ENCODE measurements at places on chromosomes 12 and 14. TPM values are rescaled to one million over a fixed set of nuclear protein-coding genes. Genes with fewer than 3 reads are reported as not detected.

Gene GPX2
- not detected for total RNA-seq

Gene MSI1
- total RNA-seq = not detected

Gene IL26
- total RNA-seq = not detected

Gene ERBB3
- 0.69 TPM for total RNA-seq

Gene KRT74
- total RNA-seq = not detected

Gene RPL10L
- not detected for total RNA-seq

DNA sequence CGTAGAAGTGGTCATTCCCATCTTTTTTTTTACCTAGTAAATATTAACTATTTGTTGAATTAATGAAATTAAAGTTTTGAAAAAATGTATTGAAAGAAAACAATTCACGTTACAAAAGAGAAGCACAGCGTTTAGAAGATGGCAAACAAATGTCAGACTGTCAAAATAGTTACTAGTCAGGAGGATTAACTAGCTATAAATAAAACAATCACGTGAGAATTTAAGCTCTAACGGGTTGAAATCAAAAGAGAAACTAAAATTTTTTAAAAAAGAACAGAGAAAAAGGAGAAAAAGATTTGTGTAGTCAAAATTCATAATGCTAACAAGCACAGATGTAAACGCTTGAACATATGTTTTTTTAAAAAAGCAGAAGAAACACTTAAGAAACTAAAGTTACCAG lies 26.4 kb downstream of the DDHD1 start:
- H3K27ac ChIP-seq = peak overlapping the region; percentile 75
- H3K27me3 ChIP-seq = no peaks in the 10 kb centered on the region
- peak overlapping the region; percentile 86 for H3K4me3 ChIP-seq
- H3K4me1 ChIP-seq = peaks cover 17% of the 10 kb centered on the region
- DNase-seq = no peak

DNA sequence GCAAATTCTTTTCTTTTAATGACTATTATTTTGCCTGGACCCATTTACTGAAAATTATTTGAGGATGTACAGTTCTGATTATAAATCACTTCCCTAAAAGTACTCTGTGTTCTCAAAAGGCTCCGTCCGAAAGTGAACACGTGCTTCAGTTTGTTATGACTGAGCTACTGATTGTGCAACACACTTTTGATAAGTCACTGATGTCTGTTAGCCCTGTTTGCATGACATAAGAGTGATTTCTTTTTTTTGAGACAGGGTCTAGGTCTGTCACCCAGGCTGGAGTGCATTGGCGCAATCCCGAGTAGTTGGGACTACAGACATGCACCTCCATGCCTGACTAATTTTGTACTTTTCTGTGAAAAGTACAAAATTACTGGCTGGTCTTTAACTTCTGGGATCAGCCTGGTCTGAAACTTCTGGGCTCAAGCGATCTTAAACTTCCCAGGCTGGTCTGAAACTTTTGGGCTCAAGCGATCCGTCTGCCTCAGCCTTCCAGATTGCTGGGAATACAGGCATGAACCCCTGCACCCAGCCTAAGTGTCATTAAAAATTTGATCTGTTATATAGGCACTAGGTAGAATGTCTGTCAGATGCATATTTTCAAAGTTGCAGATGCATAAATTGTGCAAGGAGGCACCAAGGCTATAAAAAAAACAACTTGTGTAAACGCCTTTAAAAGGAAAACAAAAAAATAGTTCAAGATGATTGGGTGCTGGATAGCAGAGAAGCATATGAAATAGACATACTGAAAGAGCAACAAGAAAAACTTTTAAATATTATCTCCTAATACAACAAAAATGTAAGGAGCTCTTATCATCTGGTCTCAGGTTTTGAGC lies 111.5 kb downstream of the SRGAP1 start:
- no peak overlapping the region for H3K4me3 ChIP-seq
- no peaks in the 10 kb centered on the region for H3K36me3 ChIP-seq
- H3K27ac ChIP-seq = no peak overlapping the region
- H3K27me3 ChIP-seq = no peaks in the 10 kb centered on the region
- H3K4me1 ChIP-seq = no peaks in the 10 kb centered on the region

GRCh38 chr14:88535149-88535548 lies 19.7 kb downstream of the PTPN21 start:
- no peak overlapping the region for H3K27ac ChIP-seq
- DNase-seq = no peak
- H3K4me1 ChIP-seq = no peaks in the 10 kb centered on the region
- peaks cover 9% of the 10 kb centered on the region for H3K27me3 ChIP-seq
- H3K36me3 ChIP-seq = no peaks in the 10 kb centered on the region

DNA sequence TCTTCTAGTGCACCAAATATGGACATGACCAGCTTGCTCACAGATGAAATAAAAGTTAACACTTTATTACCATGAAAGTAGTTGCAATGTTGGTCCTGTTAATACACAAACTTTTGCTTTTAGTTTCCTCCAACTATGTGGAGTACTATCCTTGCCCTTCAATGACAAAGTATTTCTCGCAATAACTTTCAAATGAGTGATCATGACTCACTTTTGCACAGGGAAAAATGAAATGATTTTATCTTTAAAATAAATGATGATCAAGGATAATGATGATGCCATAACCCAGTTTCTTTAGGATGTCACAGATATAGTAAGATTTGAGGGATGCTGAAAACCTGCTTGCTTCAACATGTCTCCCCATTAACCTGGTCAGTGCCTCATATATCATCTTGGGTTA lies 254.0 kb upstream of the KITLG start:
- H3K27me3 ChIP-seq = no peaks in the 10 kb centered on the region
- no peak overlapping the region for H3K27ac ChIP-seq
- H3K4me3 ChIP-seq = no peak overlapping the region
- H3K4me1 ChIP-seq = no peaks in the 10 kb centered on the region
- H3K36me3 ChIP-seq = no peaks in the 10 kb centered on the region
- DNase-seq = no peak

DNA sequence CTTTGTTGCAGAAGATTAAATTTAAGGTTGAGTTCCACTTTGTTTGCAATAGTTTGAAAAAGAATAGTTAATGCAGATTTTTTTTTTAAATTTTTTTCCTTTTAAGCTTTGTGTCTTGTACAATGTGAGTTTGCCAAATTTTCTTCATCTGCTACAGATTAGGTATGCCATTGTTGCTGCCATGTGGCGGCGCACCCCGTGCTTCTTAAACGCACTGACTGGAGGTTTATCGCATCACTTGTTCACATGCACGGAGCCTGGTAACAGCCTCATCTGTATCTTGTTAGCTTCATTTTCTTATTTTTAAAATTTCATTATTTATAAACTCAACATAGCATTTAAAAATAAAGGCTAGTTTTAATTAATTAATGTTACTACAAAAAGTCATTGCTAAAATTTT lies 43.5 kb downstream of the ETNK1 start:
- no peak overlapping the region for H3K27ac ChIP-seq
- H3K36me3 ChIP-seq = peaks cover 25% of the 10 kb centered on the region
- H3K27me3 ChIP-seq = no peaks in the 10 kb centered on the region

DNA sequence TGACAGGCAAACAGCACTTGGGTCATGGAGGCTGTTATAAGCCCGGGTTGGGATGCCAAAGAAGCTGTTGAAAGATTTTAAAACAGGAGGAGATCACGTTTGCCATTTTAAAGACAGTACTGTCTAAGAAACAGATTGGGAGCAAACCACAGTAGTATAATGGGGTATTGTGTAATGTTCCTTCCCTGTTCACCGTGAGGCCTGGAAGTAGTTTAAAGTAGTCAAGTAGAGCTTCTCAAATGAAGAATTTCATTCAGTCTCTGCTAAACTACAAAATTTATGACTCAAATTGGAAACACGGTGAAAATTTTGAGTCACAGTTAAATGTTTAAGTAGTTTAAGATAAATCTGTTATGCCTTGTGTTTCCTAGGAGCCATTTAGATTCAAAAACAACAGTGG lies 35.8 kb downstream of the ATP2A2 start:
- DNase-seq = no peak
- H3K4me1 ChIP-seq = peaks cover 42% of the 10 kb centered on the region
- peak overlapping the region; percentile 16 for H3K27ac ChIP-seq
- H3K27me3 ChIP-seq = no peaks in the 10 kb centered on the region
- H3K4me3 ChIP-seq = peak overlapping the region; percentile 13

- H3K4me1 ChIP-seq = no peaks in the 10 kb centered on the region
- no peaks in the 10 kb centered on the region for H3K27me3 ChIP-seq
- H3K27ac ChIP-seq = no peak overlapping the region
- H3K4me3 ChIP-seq = no peak overlapping the region
- no peaks in the 10 kb centered on the region for H3K36me3 ChIP-seq
Measured at GRCh38 chr14:95906591-95906990, 30.0 kb downstream of the TUNAR start.

- H3K4me3 ChIP-seq = no peak overlapping the region
- no peak for DNase-seq
- no peaks in the 10 kb centered on the region for H3K27me3 ChIP-seq
- no peaks in the 10 kb centered on the region for H3K4me1 ChIP-seq
- no peaks in the 10 kb centered on the region for H3K36me3 ChIP-seq
Measured at GRCh38 chr12:88267630-88268029, 125.5 kb downstream of the TMTC3 start.

GRCh38 chr12:62656591-62657362 lies 190.2 kb downstream of the MON2 start:
- H3K27ac ChIP-seq = no peak overlapping the region
- H3K4me1 ChIP-seq = no peaks in the 10 kb centered on the region
- no peaks in the 10 kb centered on the region for H3K27me3 ChIP-seq

DNA sequence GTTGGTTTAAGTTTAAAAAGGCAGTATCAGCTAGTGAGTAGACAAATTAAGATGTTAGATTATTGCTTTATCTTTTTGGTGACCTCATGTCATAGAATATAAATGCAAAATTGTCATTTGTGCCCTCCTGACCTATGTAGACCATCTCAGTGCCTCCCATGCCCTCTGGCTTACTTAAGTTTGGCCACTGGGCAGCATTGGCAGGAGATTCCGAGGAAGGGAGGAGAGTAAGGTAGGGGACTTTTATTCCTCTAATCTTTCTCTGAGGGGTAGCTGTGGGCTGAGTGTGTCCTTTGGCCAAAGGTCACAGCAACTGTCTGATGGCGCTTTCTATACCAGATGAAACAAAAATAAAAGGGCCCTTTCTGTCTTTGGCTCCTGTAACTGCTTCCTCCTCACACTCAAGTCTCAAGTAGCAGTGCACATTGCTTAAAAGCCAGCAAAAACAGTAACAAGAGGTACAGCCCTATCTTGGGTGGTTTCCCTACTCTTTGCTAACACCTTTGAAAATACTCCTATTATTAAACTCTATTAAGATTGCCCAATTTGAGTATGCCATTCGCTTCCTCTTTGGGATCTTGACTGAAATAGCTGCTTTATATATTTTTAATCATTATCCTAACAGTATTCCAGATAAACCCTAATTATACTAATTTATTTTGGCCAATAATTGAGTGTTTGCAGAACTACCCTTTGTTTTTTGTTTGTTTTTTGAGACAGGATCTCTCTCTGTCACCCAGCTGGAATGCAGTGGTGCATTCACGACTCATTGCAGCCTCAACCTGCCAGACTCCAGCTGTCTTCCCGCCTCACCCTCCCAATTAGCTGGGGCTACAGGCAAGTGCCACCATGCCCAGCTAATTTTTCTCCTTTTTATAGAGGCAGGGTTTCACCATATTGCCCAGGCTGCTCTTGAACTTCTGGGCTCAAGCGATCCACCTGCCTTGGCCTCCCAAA lies 56.5 kb upstream of the KCNH3 start:
- peaks cover 9% of the 10 kb centered on the region for H3K4me1 ChIP-seq
- H3K27ac ChIP-seq = no peak overlapping the region
- H3K4me3 ChIP-seq = no peak overlapping the region
- no peak for DNase-seq

- no peak overlapping the region for H3K27ac ChIP-seq
- H3K4me3 ChIP-seq = no peak overlapping the region
- DNase-seq = no peak
- no peaks in the 10 kb centered on the region for H3K4me1 ChIP-seq
Measured at GRCh38 chr12:63957496-63957895, 113.0 kb downstream of the SRGAP1 start.

DNA sequence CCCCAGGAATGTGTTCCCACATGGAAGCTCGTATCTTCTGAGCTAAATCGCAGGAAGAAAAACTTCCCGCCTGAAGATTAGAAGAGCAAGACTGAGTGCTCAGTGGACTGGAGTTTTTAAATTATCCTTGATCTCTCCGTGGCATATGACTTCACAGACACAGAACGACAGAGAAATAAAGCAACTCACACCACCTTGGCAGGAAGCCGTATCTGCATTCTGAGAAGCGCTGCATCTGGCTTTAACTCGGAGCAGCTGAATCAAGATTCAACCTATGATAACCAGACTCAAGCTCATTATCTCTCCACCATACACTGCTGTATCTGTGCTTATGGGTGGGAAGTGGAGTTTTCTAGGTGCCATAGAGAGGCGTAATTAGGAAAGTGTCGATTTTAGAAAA lies 1482.7 kb downstream of the AACS start:
- no peak overlapping the region for H3K4me3 ChIP-seq
- DNase-seq = no peak
- no peaks in the 10 kb centered on the region for H3K36me3 ChIP-seq
- H3K27ac ChIP-seq = no peak overlapping the region

GRCh38 chr14:36874396-36875138 lies 212.9 kb downstream of the PAX9 start:
- no peaks in the 10 kb centered on the region for H3K36me3 ChIP-seq
- H3K27ac ChIP-seq = no peak overlapping the region
- no peaks in the 10 kb centered on the region for H3K4me1 ChIP-seq
- DNase-seq = no peak

- no peak overlapping the region for H3K4me3 ChIP-seq
- H3K27me3 ChIP-seq = peaks cover 2% of the 10 kb centered on the region
- H3K4me1 ChIP-seq = no peaks in the 10 kb centered on the region
- no peaks in the 10 kb centered on the region for H3K36me3 ChIP-seq
- DNase-seq = no peak
- H3K27ac ChIP-seq = no peak overlapping the region
Measured at GRCh38 chr12:105922670-105923102, 216.1 kb downstream of the NUAK1 start.

GRCh38 chr12:109619002-109619604 lies 45.5 kb downstream of the MVK start:
- H3K27me3 ChIP-seq = no peaks in the 10 kb centered on the region
- H3K4me1 ChIP-seq = no peaks in the 10 kb centered on the region
- H3K4me3 ChIP-seq = no peak overlapping the region
- DNase-seq = no peak
- H3K27ac ChIP-seq = no peak overlapping the region
